Hindlimb muscle (tissue), 1 donor: ENCODE measurements at places on chromosomes 4 and X. TPM values are rescaled to one million over a fixed set of nuclear protein-coding genes. Genes with fewer than 3 reads are reported as not detected.

- no peak for DNase-seq
Measured at GRCh38 chr4:158163941-158164767, 8.7 kb downstream of the GASK1B start.

DNA sequence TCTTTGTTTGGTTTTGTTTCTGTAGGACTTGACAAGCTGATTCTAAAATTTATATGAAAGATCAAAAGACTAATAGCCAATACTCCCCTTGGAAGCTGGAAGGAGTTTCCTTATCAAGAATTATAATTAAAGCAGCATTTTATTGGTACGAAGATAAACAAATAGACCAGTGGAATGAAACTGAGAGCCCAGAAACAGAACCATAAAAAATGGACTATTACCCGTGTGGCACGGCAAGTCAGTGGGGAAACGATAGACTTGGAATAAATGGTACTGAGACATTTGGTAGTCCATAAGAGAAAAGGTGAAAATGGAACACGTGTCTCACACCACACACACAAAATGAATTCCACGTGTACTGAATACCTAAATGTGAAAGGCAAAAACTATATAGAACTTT lies 42.4 kb upstream of the CEP135 start:
- no peak for DNase-seq

DNA sequence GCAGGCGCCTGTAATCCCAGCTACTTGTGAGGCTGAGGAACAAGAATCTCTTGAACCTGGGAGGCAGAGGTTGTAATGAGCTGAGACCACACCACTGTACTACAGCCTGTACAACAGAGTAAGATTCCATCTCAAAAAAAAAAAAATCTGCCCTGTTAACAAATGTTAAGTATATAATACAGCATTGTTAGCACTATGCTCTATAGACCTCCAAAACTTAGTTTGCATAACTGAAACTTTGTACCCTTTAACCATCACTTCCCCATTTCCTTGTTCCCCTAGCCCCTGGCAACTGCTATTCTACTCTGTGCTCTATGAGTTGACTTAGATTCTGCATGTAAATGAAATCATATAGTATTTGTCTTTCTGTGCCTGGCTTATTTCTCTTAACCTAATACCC lies 76.7 kb downstream of the TAB3 start:
- no peak for DNase-seq

KLF8 gene
- 6.5 TPM for polyA plus RNA-seq

RIBC1 gene
- polyA plus RNA-seq, result 1.1 TPM

GRCh38 chrX:130631011-130631410 lies 229.2 kb downstream of the RBMX2 start:
- DNase-seq, result no peak

DNA sequence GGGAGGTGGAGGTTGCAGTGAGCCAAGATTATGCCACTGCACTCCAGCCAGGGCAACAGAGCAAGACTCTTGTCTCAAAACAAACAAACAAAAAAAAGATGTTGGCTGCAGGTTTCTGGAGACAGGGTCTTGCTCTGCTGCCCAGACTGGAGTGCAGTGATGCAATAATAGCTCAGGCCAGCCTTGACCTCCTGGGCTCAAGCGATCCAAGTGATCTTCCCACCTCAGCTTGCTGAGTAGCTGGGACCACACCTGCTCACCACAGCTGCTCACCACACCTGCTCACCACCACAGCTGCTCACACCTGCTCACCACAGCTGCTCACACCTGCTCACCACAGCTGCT lies 29.9 kb upstream of the CPLX1 start:
- DNase-seq, result no peak

SCML2 gene
- polyA plus RNA-seq, result 6.0 TPM

- no peak for DNase-seq
Measured at GRCh38 chr4:151438154-151438553, 29.2 kb downstream of the FHIP1A start.

DNA sequence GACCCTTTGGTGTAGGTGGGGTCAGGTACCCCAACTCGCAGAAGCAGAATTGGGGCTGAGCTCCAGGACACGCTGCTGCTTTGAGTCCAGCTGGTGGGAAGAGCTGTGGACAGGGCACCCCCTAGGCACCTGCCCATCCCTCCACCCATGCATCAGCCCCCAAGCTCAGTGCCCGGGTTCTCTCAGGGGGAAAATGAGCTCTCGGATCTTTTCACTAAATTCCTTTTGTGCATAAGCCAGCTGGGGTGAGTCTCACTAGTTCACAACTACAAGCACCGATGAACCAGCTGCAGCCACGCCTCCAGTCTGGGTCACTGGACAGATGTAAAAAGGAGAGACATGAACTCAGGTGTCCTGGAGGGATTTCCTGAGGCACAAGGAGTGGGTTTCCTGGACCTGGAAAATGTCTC lies 286.8 kb downstream of the CRLF2 start:
- no peak for DNase-seq

GRCh38 chr4:25212822-25213221 lies 21.0 kb upstream of the PI4K2B start:
- DNase-seq, result no peak

CENPVL1 gene
- not detected for polyA plus RNA-seq

- no peak for DNase-seq
Measured at GRCh38 chr4:14152834-14153519, 525.5 kb upstream of the BOD1L1 start.

GRCh38 chr4:85520765-85521749 lies 46.1 kb downstream of the ARHGAP24 start:
- DNase-seq, result no peak

DNA sequence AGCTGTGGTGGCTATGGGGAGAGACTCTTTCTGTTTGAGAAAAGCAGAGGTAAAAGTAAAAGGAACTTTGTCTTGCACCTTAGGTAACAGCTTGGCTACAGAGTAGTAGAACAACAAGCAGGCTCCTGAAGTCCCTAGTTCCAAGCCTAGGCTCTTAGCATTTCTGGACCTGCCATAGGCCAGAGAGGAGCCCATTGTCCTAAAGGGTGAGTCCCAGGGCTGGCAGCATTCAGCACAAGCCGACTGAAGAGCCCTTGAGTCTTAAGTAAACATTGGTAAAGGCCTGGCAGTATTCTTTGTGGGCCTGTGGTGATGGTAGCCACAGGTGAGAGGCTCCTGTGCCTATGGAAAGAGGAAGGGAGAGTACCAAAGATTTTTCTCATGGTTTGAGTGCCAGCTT lies 38.2 kb downstream of the CSN3 start:
- DNase-seq, result no peak

GRCh38 chr4:39706741-39707511 lies 9.0 kb downstream of the UBE2K start:
- no peak for DNase-seq

- DNase-seq, result no peak
Measured at GRCh38 chrX:47169726-47170515, 23.7 kb upstream of the UBA1 start.

DNA sequence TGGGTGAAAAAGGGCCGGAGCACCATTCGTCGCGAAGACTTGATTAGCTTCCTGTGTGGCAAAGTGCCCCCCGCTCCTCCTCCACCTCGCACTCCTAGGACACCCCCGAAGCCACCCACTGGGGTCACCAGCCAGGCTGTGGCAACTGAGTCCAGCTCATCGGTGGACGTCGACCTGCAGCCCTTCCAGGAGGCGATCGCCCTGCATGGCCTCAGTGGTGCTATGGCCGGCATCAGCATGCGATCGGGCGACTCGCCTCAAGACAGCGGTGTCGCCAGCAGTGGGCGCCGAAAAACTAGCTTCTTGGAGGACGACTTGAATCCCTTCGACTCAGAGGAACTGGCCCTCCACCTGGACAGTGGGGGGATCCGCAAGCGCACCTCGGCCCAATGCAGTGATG lies 126.8 kb upstream of the CXorf66 start:
- no peak for DNase-seq

FAM156A gene
- polyA plus RNA-seq, result 28.9 TPM

- no peak for DNase-seq
Measured at GRCh38 chr4:155590796-155591585, 75.7 kb upstream of the GUCY1A1 start.

- DNase-seq, result no peak
Measured at GRCh38 chr4:52107745-52108144, 56.6 kb downstream of the SPATA18 start.

FANCB gene
- 1.8 TPM for polyA plus RNA-seq

LANCL3 gene
- polyA plus RNA-seq, result 0.26 TPM

DNA sequence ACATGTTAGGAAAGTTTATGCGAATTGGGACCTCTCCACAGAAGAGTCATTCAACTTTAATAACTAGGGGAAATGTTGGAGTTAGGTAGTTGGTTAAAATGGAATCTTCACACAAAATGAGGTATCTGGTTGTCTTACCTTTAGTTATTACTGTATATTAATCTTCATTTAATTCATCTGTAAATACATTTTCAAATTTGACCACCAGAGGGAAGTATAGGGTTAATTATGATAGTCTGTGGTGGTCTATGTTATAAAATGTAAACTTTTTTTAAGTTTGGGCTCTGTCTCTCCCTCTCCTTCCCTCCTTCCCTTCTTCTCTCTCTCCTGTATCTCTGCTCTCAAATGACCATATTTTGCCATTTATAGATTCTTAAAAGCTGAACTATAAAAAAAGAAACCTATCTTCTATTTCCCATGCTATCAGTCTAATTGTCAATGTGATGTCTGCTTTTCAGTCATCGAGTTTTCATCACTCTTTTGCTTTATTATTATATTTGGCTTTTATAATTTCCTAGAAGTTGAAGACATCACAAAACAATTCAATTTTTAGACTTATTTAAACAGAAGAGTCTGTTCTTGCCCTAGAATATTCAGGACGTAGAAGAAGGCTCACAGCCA lies 49.8 kb downstream of the TMEM144 start:
- peak; percentile 20 for DNase-seq

- DNase-seq, result no peak
Measured at GRCh38 chr4:54553001-54553400, 104.8 kb upstream of the KIT start.

DNA sequence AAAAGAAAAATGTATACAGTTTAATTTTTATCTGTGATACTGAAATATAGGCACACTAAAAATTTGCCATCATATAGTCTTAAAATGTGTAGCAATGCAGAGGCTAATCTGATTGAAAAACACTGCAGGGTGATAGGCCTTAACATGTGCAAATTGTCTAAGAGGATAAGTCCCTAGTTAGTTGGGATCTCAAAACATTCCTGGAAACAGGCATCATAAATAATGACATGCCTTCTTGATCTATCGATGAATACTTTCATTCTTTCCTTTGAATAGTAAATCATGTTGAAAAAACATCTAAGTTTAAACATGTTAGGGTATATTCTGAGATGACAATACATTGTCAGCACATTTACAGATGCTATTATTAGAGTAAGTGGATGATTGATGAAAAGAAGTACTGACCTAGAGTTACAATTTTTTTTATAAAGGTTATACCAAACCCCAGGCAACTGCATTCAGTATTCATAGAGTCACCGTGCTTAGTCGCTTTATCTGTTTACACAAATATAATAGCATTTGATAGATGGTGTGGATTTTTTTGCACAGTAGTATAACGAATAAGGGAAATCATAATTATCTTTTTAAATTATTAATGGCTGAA lies 668.2 kb upstream of the ADGRL3 start:
- no peak for DNase-seq

- DNase-seq, result no peak
Measured at GRCh38 chr4:17580969-17581368, 4.0 kb downstream of the LAP3 start.

DNA sequence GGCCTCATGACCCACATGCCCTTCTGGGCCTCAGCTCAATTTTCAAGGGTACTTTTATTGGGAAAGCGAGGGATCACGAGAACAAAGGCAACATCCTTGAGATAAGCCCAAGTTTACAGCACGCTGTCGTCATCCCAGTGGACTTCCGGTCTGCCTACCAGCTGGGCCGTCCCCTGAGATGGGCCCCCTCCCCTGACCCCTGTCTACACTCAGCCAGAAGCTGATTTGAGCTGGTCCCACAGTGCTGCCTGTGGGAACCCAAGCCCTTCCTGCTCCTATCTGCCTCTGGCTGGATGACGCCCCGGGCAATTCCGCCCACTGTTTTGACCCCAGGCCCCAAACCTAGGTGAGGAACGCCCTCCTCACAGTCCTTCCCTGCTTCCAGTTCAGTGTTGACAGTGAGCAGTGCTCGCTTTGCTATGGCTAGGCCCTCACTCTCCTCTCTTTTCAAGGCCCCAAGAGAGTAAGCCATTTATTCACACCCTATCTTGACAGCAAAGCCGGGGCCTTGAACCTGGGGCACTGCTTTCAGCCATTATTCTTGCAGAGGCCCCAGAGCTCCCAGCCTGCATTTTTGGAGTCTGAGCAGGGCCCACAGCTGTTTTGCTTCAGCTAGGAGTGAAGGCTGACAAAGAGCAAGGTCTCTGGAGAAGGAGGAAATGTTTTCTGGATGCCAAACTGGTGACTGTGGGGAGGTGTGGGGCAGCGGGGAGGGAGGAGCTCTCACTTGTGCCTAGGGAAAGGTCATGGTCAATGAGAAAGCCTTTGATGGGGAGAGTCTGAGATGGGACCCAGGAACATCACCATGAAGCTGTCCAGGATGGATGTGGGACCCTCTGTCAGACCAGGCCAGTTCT lies 164.6 kb upstream of the BCOR start:
- no peak for DNase-seq

DNA sequence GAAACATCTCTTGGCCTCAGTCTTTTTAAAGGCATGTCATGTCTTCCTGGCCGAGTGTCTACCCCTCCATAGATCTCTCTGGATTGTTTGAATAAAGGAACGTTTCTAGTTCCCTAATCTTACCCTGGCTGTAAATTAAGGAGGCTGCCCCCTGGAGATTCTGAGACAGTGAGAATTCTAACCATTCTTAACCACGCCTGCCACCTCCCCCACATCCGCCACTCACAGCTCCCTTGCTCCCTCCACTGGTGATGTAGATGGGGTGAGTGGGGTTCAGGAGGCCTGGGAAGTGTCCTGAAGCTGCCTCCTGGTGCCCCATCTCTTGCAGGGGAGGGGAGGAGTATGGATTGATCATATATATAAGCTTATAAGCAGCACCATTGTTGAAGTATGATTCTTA lies 48.0 kb upstream of the TRIM2 start:
- no peak for DNase-seq

ADH1A gene
- 0.88 TPM for polyA plus RNA-seq

NWD2 gene
- not detected for polyA plus RNA-seq

CCDC120 gene
- polyA plus RNA-seq, result 4.6 TPM

DNA sequence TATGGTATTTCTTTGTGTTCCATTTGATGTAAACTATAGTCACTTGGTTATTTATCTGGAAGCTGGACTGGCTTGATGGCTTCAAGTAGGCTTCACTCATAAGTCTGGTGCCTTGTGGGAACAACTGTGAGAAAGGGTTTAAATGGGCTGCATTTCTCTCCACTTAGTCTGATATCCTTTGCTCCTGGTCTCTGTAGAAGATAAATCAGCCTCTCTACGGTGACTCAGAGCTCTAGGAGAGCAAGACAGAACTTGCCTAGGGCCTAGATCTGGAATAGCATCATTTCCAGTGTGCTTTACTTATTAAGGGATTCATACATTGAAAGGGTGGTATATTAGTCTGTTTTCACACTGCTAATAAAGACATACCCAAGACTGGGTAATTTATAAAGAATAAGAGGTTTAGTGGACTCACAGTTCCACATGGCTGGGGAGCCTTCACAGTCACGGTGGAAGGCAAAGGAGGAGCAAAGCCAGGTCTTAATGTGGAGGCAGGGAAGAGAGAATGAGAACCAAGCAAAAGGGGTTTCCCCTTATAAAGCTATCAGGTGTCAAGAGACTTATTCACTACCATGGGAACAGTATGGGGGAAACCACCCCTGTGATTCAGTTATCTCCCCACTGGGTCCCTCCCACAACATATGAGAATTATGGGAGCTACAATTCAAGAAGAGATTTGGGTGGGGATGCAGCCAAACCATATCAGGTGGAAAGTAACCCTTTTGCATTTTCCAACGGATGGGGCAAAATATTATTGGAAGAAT lies 1746.4 kb upstream of the PCDH7 start:
- DNase-seq, result no peak
